ENCODE measurements at places on chromosomes 2 and 18.

DNA sequence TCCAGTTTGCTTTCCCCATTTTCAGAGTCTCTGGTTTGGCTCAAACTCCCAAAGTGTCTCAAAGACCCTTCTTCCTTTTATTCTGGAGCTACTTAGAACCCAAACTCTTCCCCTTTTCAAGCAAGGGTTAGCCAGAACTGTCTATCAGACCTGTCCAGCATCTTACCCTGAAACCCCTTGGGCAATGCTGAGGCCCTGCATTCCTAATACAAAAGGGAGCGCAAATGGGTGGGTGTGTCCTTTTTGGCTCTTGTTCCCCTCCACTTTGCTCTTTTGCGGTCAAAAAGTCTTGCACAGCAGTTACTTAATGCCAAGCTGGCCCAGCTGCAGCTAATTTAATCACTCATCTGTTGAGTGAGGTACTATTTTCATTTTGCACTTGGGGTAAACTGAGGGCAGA is 231.2 kb upstream of the FOSL2 start:
- no peak for DNase-seq

- no peak for DNase-seq
Observed at GRCh38 chr2:114805195-114805594, 362.8 kb downstream of the DPP10 start.

- DNase-seq = no peak
Observed at GRCh38 chr2:96207774-96208142, 869 bp downstream of the STARD7 start.

- no peak for DNase-seq
Observed at GRCh38 chr2:212549463-212549862, 10.9 kb upstream of the ERBB4 start.

- DNase-seq = no peak
Observed at GRCh38 chr18:3592864-3593263, 142.9 kb downstream of the TGIF1 start.

GRCh38 chr2:119826370-119826961 is 66.7 kb downstream of the PTPN4 start:
- DNase-seq = no peak

- DNase-seq = no peak
Observed at GRCh38 chr2:127771756-127772155, 39.2 kb downstream of the WDR33 start.

DNA sequence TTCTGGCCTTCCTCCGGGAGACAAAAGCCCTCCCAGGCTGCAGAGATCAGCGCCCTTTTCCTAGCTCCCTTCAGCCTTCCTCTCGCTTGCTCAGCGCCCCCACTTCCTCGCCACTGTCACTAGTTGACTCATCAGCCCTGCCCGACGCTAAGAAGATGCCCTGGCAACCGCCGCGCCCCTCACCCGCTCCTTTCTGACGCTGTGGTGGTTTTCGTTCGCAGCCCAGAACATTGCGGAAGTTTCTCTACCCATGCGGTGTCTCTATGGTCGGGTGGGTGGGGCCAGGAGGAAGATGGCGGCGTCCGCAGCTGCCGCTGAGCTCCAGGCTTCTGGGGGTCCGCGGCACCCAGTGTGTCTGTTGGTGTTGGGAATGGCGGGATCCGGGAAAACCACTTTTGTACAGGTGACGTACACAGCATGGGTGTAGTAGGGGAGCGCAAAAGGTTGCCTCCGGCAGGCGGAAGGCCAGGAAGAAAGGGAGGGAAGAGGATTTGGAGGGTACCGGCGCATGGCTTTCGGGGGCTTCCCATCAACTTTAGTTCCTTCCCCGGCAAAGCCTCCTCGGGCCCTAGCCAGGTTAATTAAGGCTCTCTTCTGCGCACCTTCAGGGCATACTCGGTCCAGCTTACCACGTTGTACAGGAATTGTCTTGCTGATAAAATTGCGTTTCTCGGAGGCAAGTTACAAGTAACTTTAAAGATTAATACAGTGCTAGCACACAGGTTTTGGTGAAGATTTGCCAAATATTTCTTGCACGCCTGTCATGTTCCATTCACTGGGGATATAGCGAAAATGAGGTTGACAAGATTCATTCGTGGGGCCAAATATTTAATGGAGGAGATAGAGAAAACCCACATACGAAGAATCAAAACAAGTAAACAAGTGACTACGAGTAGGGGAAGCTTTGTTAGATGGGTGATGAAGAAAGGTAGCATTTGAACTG is at the start of the genes CCDC121 and GPN1:
Gene CCDC121, minus strand, starts transcription at position 246 of the 943 bp plus-strand sequence. CDS start 1,213 bp downstream, outside the sequence.
Gene GPN1, plus strand, starts transcription at position 284 of the 943 bp plus-strand sequence. Its CDS starts 9 bp downstream, at position 293.
- peak; percentile 92 for DNase-seq

- DNase-seq = no peak
Observed at GRCh38 chr2:177143444-177143843, 69.2 kb upstream of the HNRNPA3 start.

GRCh38 chr2:229463841-229464346 is 192.8 kb upstream of the PID1 start:
- DNase-seq = no peak

GRCh38 chr18:22200611-22201225 is 31.3 kb downstream of the GATA6 start:
- DNase-seq = no peak

- peak; percentile 63 for DNase-seq
Observed at GRCh38 chr18:12092398-12093229, 1.0 kb upstream of the ANKRD62 start.

DNA sequence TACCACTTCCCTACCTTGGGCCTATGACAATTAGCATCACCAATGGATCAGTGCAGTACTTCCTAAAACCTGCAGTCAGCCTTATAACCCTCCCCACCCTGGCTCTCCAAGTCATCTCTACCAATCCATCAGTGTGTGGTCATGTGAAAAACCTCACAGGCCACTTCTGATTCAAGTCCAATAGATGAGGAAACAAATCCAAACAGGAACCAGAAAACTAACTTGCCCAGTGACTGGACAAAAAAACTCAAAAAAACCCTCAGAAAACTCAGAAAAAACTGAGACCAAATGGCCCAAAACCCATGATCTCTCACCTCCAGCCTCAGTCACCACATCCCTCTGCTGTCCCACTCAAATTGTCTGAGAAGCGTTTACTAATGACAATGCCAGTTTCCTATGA is 43.3 kb downstream of the TGFA start:
- DNase-seq = no peak

- no peak for DNase-seq
Observed at GRCh38 chr2:54321047-54321446, 65.0 kb upstream of the TSPYL6 start.

- DNase-seq = no peak
Observed at GRCh38 chr2:78261454-78261853, 739.3 kb upstream of the LRRTM4 start.

DNA sequence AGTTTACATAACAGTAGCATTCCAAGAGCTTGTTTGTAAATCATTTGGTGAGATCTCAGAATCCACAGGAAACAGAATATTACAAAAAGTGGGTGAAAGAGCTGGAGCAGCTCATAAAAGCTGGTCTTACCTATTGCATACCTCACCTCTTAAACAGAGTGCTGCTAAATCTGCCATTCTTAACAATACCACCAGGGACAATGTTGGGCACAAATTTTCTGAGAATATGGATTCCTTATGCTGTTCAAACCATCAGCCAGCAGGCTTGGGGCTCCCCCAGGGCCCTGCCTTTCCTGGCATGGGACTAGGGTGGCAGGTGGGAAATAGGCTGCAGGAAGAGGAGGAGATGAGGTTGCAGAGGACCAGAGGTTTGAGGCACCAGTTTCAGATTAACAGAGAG is 55.6 kb downstream of the TGFA start:
- no peak for DNase-seq

DNA sequence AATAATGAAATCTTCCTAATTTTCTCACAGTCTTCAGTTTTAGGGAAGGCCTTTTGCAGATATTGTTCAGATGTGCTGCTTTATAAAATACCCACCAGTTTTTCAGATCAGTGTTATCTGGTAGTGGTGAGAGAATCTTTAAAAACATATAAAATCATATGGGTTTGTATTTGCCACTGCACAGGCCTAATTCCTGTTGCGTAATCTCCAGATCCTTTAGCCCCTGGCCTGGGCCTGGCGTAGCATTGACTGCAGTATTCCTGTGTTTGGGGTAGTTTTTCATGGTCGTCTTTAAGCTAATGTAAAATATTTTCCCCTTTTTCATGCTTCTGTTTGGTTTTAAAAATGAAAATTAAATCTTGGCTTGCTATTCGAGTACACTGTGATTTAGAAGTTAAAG is 43.2 kb downstream of the TSHZ1 start:
- DNase-seq = no peak

DNA sequence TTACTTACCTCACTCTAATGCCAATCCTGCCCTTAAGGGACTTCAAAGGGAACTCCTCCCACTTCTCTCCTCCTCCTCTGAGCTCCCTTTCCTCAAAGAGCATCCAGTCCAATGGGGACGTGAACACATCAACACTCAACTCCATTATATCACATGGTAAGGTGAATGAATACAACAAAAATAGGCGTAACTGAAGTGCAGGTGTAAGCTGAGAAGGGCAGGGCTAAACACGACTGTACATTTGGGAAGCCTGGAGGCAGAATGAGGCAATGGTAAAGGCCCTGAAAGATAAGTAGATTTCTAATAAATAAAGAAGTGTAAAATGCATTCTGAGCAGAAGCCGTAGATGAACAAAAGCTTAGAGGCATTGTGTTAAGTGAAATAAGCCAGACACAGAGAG is 226.1 kb upstream of the TRIB2 start:
- no peak for DNase-seq

DNA sequence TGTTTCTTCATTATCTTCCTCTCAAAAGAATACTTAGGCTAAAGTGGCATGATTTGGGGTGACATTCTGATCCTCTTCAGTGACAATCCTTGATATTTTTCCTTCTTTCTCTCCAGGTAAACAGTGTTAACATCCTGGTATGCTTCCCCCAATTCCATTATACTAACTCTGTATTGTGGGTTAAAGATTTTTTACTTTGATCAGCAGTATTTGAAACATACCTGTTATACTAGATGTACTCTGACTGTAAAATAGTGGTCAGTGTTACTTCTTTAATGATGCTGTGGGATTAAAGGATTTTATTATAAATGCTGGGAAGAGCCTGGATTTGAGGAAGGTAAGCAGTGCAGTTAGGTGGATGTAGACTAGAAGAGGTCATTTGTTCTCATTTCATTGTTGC is 48.8 kb downstream of the MSH2 start:
- DNase-seq = no peak

DNA sequence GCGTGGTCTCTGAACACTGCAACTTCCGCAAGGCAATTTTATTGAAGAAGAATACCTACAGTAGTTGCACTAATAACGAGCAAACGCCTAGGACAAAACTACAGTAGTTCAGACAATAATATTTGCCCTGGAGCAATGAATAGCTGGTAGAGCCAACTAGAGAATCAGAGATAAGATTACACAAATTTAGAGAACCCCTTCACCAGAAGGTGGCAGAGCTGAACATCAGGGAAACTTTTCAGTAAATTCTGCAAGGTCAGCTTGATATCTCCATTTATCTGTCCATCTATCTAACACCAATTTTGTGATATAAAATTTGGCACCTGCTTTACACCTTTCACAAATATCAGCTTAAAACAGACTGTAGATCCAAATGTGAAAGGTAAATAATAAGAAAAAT is 43.8 kb downstream of the CDH19 start:
- peak; percentile 20 for DNase-seq

DNA sequence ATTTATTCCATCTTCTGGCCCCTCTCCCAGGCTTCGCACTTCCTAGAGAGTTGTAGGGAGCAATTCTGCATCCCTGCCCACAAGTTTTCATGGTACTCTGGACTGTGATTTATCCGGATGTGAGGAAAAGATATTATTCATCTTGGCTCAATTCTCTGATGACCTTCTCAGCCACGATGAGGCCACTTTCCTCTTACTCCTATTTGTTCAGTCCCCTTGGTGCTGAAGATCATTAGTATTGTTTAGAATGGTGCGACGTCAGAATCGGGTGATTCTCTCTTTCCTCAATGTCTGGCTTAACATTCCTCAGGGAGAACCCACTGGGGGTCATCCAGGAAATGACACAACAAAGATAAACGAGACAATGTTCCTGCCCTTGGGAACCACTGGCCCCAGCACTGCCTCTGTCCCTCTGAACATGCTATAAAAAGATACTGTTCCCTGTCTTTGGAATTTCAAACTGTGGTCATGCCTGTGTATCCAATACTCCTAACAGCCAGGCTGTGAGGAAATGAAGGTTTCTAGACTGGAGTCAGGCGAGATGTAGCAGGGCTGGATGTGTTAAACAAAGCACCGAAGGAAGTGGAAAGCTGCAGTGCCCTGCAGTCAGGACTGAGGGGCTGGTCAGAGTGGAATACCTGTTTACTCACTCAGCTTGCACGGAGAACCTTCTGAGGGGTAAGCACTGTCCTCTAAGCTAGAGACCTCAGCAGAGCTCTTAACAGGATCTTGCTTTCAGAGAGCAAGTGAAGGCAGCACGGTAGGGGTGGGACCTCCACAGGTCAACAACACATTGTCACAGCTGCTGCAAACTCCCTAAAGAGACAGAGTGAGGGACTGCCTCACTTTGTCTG is 12.9 kb upstream of the GLI2 start:
- no peak for DNase-seq

DNA sequence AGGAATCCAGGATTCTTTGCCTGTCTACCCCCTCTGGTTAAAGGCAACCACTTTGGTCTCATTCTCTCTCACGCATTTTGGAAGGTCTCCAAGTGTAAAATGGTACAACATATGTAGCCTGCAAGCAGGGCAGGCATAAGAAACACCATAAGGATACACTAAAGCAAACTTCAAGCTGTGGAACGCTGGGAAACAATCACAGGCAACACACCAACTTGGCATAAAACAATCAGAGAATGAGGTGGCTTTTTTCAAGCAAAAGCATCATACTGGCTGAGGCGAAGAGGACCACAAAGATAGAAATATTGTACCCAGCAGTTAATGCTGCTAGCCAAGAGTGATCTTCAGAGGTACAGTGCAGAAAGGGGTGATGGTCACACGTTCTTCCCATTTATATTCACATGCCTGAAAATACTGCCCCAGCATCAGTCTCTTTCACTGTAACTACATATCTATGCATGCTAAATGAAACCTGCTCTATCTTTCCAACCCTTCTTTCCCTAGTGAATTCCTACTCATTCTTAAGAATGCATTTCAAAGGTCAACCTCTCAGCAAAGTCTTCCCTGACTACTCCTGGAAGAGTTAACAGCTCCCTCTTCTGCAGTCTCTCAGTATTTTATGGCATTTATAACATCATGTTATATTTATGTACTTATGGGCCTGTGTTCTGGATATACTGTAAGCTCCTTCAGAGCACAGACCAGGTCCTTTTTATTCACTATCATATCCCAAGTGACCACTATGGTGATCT is 71.9 kb upstream of the GALNT5 start:
- no peak for DNase-seq

Measured in colonic mucosa (tissue), 4 donors.